ENCODE measurements at places on chromosomes 1 and 21. TPM values are rescaled to one million over a fixed set of nuclear protein-coding genes. Genes with fewer than 3 reads are reported as not detected.

Gene TMEM269
- 0.20 TPM for total RNA-seq

Gene PTAFR
- 3.7 TPM for total RNA-seq

Gene INSRR
- not detected for total RNA-seq

Gene ZBTB8OS
- total RNA-seq, result 44.1 TPM

Gene USP1
- 23.3 TPM for total RNA-seq

Gene ERI3
- 25.3 TPM for total RNA-seq

Gene IFNLR1
- total RNA-seq, result 11.3 TPM

Gene SLC6A9
- 35.3 TPM for total RNA-seq

Gene TNFRSF8
- total RNA-seq, result 0.15 TPM

Gene TEX38
- total RNA-seq, result not detected

Gene DYRK3
- 1.2 TPM for total RNA-seq

Gene RCAN3
- total RNA-seq, result 12.8 TPM

Gene TENT5C
- total RNA-seq, result 30.7 TPM

Gene FCRL4
- total RNA-seq, result not detected

Gene OR2L5
- not detected for total RNA-seq

Gene NPR1
- total RNA-seq, result 5.2 TPM

Gene AQP10
- not detected for total RNA-seq

Gene CYP4A11
- not detected for total RNA-seq

Gene ANKRD34A
- total RNA-seq, result 0.27 TPM

Gene KHDC4
- 45.6 TPM for total RNA-seq

Gene PODN
- total RNA-seq, result 6.2 TPM

Gene OR10R2
- not detected for total RNA-seq

Gene BLACAT1
- 0.14 TPM for total RNA-seq

Gene FBXO44
- total RNA-seq, result 4.0 TPM

Gene RCC2
- 48.8 TPM for total RNA-seq

Gene OXCT2
- 1.4 TPM for total RNA-seq

Gene NPL
- total RNA-seq, result 15.4 TPM

Gene CRABP2
- total RNA-seq, result 0.73 TPM

Gene SV2A
- 1.1 TPM for total RNA-seq

Gene RIPPLY3
- 0.11 TPM for total RNA-seq

Gene CDCA8
- total RNA-seq, result 7.9 TPM

Gene TMCC2
- total RNA-seq, result 0.27 TPM

Gene KPRP
- total RNA-seq, result not detected

Gene MAB21L3
- 5.7 TPM for total RNA-seq

Gene TTC39A
- 80.4 TPM for total RNA-seq

Gene TRNP1
- 3.0 TPM for total RNA-seq

Gene RIPK4
- 11.0 TPM for total RNA-seq

Data from left colon (tissue), 2 donors.